ENCODE measurements at places on chromosomes 3 and 15.

GRCh38 chr15:95872366-95872771 lies 458.1 kb upstream of the NR2F2 start:
- DNase-seq: no peak

DNA sequence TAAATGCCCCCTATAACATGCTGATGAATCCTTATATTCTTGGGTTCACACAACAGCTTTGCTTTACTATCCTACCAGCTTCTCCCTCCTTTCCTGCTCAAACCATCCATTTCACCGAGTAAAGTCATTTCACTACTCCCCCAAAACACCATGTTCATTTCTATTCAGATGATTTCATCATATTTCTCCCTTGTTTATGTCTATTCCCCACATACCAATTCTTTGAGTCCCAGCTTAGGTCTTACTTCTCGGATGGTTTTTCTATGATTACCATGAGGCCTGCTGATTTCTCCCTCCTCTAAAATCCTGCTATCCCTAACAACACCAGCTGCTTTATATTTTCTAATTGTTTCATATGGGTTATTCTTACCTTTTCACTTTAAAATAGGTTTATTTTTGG lies 231.4 kb downstream of the TIGIT start:
- no peak for DNase-seq

- DNase-seq: no peak
Observed at GRCh38 chr15:100531823-100532327, 3.1 kb upstream of the CERS3 start.

GRCh38 chr15:82807920-82808633 lies 1.4 kb upstream of the WHAMM start:
- DNase-seq: no peak

- no peak for DNase-seq
Observed at GRCh38 chr3:87173776-87174175, 53.3 kb upstream of the CHMP2B start.

GRCh38 chr15:56148064-56148463 lies 95.6 kb downstream of the RFX7 start:
- no peak for DNase-seq

DNA sequence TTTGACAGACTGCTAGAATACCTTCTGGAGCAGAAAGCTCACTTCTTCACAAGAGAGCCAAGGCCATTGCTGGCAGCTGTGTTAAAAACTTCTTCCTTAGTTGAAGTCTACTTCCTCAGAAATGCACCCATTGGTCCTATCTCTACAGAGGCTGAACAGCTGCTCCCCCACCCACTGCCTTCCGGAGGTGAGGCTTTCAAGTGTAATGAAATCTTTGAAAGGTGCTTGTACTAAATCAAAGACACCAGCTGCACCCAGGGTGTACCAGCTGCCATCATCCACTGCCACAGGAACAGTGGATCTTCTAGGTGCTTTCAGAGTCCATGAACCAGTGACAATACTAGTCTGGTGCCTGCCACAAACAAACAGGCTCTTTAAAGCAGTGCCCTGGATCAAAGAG lies 26.4 kb upstream of the HERC1 start:
- DNase-seq: peak; percentile 26

- no peak for DNase-seq
Observed at GRCh38 chr3:35974872-35975271, 335.5 kb downstream of the ARPP21 start.

DNA sequence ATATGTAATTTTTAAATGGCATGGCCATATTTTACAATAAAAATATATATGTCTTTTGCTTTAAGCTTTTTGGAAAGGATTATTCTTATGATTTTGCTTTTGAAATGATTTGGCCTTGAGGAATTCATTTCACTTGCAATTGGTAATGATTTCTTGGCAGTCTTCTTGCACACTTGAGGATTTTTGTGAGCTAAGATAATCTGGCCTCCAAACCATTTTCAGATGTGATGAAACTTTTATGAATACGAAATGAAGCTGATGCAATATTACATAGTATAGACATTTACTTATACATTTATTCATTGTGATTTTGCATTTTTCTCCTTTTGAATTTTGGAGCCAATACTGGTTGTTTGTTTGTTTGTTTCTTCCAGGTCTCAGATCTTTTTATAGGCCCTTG lies 6.4 kb upstream of the SH2D7 start:
- no peak for DNase-seq

GRCh38 chr3:141426404-141427034 lies 58.2 kb downstream of the ZBTB38 start:
- DNase-seq: no peak

DNA sequence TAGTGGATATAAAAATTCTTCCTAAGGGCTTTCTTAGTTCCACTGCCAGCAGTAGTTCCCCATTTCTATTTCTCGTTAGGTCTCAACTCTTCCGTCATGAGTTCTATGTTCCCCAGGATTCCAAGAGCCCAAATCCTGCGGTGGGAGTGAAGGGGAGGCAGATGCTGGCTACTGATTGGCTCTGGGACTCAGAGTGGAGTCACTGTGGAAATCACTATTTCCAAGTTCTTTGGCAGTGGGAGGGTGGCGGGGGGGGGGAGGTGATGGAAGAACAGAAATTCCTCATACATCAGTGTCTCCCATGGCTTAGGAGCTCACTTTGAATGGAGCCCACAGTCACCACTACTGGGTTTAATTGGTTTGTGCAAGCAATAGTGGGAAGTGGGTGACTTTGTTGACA lies 5.6 kb downstream of the CCR1 start:
- DNase-seq: no peak

- no peak for DNase-seq
Observed at GRCh38 chr15:74185710-74186348, 12.3 kb downstream of the ISLR start.

DNA sequence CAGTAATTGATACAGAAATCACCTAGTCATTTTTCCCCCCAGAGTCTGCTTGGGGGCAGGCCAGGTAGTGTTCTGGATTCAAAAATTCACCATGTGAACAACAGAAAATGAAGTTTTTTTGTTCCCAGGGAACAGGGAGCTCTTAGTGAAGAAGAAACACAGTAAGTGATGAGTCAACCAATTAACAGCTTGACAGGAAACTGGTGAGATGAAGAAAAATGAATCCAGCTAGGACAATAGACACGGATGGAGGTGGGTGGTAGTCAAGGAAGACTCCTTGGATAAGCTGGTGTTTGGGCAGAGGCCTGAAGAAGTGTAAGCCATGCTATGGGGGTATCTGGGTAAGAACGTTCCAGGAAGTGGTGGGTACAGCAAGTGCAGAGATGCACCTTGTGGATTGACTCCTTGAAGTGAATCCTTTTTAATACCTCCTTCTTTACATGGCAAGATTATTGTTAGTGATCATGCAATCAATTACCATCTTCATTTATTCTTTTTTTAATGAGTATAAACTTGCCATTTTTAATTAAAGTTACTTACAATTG lies 339.9 kb upstream of the RGMA start:
- DNase-seq: no peak

DNA sequence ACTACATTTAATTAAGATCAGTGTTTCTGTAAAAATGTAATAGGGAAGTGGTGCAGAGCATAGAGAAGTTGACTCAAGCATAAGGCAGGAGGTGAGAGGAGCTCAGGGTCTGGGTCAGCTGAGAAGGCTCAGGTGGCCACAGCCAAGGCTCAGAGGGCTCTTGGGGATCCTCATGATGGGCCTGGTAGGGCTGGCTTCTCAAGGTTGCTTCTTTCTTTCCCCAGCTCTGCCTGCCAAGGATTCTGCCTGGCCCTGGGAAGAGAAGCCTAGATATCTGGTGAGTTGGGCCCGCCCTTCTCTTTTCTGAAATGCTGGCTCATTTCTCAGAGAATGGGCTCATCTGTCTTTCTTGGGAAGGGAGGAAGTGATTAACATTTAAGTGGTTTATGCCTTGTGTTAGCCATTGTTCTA lies 6.5 kb downstream of the ZNF589 start:
- no peak for DNase-seq

DNA sequence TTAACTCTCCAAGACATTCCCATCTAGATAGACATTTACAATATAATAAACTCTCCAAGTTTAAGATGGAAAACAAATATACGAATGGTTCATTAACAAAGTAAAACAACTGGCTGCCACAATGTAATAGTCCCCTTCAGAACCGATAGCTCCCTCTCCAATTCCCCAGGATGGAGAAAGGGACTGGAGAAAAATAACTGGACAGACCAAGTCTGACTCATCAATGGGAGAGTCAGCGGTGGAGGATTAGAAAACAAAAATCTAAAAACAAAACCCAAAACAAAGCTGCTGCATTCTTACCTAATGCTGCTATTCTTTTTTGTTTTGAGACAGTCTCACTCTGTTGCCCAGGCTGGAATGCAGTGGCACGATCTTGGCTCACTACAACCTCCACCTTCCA lies 468.1 kb downstream of the SHQ1 start:
- DNase-seq: no peak

- DNase-seq: no peak
Observed at GRCh38 chr15:78315686-78316282, 16.4 kb upstream of the SKIC8 start.

- no peak for DNase-seq
Observed at GRCh38 chr3:7999384-7999783, 502.2 kb upstream of the LMCD1 start.

- DNase-seq: no peak
Observed at GRCh38 chr3:59185591-59186369, 136.0 kb upstream of the CFAP20DC start.

DNA sequence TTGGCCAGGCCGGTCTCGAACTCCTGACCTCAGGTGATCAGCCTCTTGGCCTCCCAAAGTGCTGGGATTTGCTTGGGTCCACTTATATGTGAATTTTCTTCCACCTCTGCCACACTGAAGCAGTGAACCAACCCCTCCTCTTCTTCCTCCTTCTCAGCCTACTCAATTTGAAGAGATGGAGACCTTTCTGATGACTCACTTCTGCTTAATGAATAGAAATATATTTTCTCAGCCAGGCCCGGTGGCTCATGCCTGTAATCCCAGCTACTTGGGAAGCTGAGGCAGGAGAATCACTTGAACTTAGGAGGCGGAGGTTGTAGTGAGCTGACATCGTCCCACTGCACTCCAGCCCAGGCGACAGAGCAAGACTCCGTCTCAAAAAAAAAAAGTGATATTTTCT lies 46.8 kb upstream of the GATM start:
- DNase-seq: no peak

DNA sequence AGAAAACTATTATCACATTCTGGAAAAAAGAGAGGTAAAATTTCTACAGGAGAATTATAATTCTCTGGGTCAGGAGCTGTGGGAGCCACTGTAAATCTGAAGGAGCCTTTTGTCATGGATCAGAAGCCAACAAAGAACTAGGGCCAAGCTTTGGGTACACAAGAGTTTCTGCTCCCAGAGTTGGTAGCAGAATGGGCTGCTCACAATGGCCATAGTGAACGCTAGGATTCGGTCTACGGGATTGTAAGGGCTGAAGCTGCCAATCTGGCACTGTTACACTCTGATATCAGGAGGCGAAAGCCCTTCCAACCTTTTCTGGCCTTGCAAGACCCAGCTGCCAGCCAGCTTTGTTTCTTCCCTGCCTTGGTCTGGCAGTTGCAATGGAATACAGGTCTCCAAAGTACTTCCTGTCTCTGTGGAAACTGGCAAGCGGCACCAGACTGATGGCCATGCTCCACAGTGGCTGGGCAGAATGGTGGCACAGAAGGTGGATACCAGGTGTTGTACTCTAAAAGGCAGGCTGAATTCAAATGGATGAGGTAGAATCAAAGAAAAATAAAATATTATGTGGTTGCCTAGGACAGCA lies 831.7 kb downstream of the CADM2 start:
- no peak for DNase-seq

GRCh38 chr3:189573004-189573403 lies 58.2 kb upstream of the TP63 start:
- no peak for DNase-seq

- no peak for DNase-seq
Observed at GRCh38 chr3:171883257-171883892, 40.2 kb downstream of the TMEM212 start.

GRCh38 chr15:94287794-94288246 lies 56.5 kb downstream of the MCTP2 start:
- DNase-seq: no peak

Measured in activated CD8-positive, alpha-beta memory T cell treated with anti-CD3 and anti-CD28 coated beads for 4 hours (primary cell).